ENCODE measurements at places on chromosomes 5 and 9.

DNA sequence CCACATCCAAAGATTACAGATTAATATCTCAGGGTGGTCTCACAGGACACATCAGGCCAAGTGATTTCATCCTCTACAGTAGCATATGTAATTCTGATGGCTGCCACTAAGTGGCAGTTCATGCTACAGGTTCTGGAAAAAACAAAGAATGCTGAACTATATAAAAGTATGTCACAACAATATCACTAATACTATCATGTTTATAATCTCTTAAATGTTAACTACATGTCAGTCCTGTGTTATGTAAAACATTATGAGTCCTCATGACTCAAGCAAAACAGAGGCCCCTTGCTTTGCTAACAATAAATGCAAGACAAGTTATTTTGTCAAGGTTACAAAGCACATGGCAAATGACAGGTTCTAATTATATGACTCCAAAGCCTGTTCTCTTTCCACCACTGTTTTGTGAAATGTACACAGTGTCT is 233.2 kb downstream of the FBXL17 start:
- DNase-seq, result no peak

DNA sequence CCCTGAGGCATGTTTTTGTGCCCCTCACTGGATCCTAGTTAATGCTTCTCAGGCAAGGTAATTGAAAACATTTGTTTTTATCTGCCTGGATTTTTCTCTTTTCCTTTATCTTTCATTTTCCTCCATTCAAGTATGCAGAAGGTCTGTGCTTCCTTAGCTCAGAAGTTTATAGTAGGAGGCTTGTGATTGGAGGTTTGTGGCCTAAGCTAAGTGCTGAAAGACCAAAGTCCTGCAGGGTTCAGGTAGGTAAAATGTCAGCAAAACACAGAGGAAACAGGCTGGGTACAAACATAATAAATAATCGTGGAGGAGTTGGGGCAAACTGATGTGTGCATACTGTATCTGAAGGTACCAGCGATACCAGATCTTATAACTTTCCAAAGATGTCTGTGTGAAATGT is 230.9 kb upstream of the KLF4 start:
- DNase-seq, result no peak

GRCh38 chr5:56529666-56530430 is 285.5 kb upstream of the MAP3K1 start:
- DNase-seq, result no peak

- DNase-seq, result no peak
Measured at GRCh38 chr9:99299211-99300102, 77.4 kb downstream of the SEC61B start.

DNA sequence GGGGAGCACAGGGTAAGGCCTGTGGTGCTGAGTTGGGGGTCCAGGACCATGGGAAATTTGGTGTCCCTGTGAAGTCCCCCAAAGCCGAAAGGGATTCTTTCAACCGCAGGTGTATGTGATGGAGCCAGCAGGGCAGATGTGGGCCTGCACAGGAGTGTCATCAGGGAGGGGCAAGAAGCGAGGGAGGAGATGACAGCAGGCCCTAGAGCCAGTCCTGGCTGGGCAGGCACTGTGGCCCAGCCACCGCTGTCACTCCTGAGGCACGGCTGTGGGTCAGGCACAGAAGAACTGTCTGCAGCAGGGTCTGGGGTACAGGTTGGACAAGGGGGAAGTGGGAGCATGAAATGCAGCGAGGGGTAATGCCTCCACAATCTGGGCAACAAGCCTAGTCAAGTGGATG is 4.8 kb downstream of the HK3 start:
- DNase-seq, result no peak

DNA sequence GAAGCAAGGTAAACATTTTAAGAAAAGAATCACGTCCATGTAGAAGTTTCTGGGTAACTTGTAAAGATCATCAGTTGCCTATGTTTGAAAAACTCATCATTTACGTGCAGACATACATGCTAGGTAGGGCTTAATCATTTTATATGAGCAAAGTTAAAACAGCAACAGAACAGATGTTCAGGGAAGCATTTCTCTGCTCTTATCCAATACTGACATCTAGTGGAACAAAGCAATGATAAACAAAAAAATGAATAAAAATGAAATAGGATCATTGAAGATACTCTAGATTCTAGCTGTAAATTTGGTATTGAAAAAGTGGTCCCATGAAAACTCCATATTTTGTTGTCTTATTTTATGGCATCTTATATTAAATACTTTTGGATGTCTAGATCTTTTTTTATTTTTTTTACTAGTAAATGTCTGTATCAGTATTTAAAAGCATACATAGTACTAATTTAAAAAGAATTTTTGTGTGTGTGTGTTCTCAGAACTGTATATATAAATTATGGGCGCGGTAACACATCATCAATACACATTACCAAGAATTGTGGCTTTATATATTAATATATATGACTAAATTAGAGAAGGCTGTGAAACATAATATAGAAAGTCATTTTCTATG is 1050.2 kb downstream of the CDH12 start:
- no peak for DNase-seq

- DNase-seq, result no peak
Measured at GRCh38 chr5:144236499-144236898, 65.8 kb downstream of the KCTD16 start.

DNA sequence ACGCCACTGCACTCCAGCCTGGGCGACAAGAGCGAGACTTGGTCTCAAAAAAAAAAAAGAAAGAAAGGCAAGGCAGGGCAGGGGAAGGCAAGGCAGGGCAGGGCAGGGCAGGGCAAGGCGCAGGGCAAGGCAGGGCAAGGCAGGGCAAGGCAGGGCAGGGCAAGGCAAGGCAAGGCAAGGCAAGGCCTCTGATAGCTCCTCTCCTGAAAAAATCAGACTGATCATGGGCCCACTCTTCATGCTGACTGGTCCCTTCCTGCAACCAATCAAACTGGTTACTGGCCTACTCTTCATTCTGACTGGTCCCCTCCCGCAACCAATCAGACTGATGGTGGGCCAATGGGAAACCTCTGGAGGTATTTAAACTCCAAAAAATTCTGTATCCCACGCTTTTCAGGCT is 3.4 kb upstream of the ZBTB5 start:
- no peak for DNase-seq

GRCh38 chr5:1008451-1009358 is at the start of gene NKD2:
Gene NKD2 (plus strand): TSS chr5:1008802. CDS start chr5:1009058, 256 bp downstream.
- DNase-seq, result peak; percentile 15

DNA sequence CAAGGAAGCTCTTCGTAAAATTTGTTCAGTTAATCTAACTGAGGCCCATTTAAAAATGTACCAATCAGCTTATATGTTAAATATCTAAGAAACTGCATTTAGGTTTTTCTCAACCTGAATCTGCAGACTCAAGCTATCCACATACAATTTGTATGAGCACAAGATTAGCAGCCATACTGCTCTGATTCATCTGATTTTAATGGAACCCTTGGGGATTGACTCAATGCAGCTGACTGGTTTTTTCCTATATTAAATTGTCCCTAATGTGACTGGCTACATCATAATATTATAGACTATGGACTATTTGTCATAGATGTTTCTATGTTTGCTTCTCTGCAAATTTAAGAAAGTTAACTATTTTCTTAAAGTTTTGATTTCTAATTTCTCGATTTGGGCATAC is 451.0 kb upstream of the TUSC1 start:
- no peak for DNase-seq

- no peak for DNase-seq
Measured at GRCh38 chr5:170503990-170504596, at the start of gene KCNIP1. Gene KCNIP1 (plus strand): TSS chr5:170504020.

DNA sequence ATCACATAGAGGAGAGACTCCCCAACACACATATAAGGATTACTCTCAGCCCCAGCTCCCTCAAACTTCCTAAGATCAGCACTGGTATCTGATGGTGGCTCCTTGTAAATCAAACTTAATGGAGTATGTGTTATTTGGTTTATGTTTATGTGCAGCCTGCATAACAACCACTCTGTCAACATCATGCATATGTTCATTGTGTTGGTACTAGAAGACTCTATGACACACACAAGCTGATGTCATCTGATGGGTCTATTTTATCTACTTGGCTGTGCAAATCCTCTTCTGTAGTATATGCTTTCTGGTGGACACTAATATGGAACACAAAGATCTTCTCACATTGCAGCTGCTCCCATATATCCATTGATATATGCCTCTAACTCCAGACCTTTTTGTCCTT is 134.0 kb upstream of the FAM174A start:
- DNase-seq, result no peak

GRCh38 chr5:168172760-168173223 is 118.7 kb upstream of the WWC1 start:
- DNase-seq, result no peak

DNA sequence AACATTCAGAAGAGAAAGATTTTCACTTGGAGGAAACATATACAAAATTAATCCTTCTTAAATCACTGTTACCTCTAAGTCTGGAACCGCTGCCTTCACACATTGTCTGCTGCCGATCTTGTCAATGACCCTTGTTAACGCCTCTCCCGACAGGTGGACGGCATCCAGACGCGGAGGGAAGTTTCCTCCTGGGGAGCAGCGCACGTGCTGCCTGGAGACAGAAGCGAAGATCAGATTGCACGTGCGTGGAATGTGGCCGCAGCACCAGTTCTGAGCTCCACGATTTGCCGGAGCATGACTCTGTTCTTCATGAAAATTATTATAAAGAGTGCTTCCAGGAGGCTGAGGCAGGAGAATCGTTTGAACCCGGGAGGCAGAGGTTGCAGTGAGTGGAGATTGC is 183.6 kb upstream of the IRX4 start:
- no peak for DNase-seq

DNA sequence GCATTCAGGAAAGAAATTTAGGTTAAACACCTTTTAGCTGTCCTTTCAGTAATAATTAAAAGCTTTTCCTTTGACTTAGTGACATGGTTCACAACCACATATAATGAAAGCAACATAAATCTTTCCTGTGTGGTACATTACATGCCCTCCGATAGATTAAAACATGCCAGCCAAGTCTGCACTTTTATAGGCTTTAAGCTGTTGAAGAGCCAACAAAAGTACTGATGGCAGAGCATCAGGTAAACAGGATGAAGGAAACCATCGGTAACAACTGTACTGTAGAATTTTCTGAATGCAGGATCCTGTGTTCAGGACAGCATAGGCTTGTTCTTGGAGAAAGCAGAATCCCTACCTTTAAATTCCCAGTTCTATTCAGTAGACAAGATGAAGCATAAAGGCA is 226.6 kb downstream of the MLLT3 start:
- DNase-seq, result no peak

DNA sequence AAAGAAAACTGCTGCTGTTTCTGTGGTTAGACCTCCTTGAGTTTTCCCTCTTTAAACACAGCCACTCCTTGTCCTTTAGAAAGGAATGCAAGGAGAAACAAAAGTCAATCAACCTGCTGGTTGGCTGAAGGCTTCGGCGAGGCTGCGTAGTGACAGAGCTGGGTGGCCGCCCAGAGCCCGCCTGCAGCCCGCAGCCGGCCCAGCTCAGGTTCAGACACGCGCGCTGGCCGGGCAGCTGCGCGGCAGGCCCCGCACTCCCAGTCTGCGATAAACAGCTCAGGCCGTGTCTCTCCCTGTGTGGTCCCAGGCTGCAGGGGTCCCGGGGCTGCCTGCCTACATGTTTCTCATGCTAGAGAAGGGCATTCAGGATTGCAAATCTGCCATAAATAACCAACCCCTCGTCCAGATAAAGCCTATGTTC is 115.4 kb downstream of the HSD17B3 start:
- no peak for DNase-seq

DNA sequence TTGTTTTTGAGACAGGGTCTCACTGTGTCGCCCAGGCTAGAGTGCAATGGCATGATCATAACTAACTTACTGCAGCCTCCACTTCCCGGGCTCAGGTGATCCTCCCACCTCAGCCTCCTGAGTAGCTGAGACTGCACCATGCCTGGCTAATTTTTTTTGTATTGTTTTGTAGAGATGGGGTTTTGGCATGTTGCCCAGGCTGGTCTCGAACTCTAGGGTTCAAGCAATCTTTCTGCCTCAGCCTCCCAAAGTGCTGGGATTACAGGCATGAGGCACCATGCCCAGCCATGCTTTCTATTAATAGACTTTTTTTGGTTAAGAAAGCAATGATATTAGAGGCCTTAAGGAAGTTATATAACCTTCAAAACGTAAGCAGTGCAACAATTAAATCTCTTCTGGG is 23.3 kb downstream of the CLTA start:
- DNase-seq, result no peak

- DNase-seq, result no peak
Measured at GRCh38 chr5:179613460-179614071, 9.9 kb downstream of the HNRNPH1 start.

DNA sequence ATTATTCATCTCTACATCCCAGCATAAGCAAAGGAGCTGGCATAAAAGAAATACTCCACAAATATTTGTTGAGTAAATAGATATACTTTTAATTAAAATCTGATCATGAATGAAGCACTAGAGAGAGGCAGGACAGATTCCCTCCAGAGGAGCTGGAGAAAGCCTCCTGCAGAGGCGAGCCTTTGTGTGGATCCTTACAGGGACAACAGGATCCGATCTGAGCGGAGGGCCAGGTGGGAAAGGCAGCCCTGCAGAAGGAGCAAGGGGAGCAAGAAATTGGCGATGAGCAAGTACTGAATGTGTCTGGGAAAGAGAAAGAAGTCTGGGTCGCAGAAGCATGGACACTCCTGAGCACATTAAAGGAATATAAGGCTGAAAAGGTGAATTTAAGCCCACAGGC is 69.4 kb downstream of the EBF1 start:
- no peak for DNase-seq

DNA sequence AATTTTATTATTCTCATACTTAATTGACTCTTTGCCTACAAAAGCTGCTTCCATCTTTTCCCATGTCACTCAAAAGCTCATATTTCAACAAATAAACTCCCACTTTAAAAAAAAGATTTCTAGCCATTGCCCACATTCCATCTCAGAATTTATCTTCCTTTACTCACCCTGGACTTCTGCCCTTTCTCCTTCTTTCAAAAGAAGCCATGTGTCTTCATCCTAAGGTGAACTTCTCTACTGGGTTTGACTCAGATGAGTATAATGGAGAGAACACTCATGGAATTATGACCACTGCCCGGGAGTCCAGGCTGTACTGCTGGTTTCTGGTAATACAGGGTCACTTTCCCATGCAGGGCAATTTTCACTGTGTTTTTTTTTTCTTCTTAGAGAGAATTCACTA is 548.5 kb upstream of the ZNF462 start:
- no peak for DNase-seq

- DNase-seq, result no peak
Measured at GRCh38 chr9:110173322-110173642, 34.7 kb downstream of the C9orf152 start.

GRCh38 chr5:37833990-37834389 is 5.9 kb downstream of the GDNF start:
- no peak for DNase-seq

All from NCI-H1048 (cell line).